Stimulated activated CD8-positive, alpha-beta memory T cell treated with anti-CD3 and anti-CD28 coated beads, Interleukin-15, amount 100 ng/mL, for 24 hours (primary cell): ENCODE measurements at places on chromosomes 7 and 10.

DNA sequence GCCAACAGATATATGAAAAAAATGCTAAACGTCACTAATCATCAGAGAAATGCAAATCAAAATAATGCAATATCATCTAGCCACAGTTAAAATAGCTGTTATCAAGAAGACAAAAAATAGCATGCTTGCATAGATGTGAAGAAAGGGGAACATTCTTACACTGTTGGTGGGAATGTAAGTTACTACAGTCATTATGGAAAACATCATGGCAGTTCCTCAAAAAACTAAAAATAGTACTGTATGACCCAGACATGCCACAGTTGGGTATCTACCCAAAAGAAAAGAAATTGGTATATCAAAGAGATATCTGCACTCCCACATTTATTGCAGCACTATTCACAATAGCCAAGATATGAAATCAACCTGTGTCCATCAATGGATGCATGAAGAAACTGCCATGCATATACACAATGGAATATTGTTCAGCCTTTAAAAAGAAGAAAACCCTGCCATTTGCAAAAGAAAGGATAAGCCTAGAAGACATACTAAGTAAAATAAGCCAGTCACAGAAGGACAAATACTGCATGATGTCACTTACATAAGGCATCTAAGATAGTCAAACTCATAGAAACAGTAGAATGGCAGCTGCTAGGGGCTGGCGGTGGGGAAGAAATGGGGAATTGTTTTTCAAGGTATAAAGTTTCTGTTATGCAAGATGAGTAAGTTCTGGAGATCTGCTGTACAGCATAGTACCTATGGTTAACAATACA, 107.0 kb downstream of the PTPN20 start:
- DNase-seq = no peak

DNA sequence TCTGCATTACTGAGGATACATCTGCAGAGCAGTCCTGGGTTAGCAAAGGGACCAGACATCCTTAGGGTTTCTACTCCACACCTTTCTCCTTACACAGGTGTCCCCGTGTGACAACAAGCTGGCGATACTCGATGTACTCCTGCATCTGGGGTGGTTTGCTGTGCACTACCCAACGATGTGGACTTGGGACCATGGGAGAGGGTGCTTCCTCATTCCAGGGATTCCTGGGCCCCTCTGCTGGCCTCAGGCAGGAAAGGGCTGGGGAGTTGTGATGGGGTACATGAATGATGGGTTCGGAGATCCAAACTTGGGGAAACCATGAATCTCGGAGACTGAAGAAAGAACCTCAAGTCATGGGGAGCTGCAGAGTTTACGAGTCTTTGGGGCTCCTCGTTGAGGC, 179.6 kb upstream of the GALNT17 start:
- DNase-seq = no peak

GRCh38 chr10:65265451-65265954, 1660.3 kb upstream of the LRRTM3 start:
- DNase-seq = no peak

DNA sequence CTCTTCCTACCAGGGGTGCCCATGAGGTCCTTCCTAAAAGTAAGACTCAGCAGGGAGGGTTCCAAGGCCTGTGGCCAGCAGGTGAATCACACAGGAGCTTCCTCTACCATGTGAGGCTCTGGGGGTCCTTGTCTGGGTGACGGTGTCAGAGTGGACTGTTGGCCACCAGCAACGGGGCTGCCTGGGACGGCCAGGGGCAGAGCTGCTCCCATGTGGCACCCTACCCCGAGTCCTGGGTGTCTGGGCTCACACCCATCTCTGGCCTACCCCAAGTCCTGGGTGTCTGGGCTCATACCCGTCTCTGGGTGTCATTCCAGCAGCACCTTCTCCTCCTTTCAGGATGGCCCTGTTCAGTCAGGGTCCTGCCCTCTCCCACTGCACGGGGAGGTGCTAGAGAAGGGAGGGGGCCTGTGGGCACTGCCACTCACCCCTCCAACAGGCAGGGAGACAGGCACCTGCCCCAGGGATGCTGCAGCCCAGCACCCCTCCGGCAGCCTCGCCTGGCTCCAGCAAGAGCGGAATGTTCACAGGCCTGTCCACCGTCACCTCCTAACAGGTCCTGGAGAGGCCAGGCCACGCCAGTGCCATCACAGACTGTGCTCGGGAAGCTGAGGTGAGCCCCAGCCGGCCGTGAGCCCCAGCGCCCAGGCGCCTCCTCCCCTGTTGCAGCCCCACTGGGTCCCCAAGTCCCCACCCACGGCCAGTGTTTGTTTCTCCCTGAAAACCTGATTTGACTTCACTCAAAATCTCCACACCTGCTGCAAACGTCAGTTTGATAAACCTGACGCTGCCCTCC, 143.7 kb downstream of the PTPRN2 start:
- no peak for DNase-seq

- DNase-seq = no peak
Observed at GRCh38 chr10:49331431-49331830, 32.5 kb downstream of the C10orf71 start.

DNA sequence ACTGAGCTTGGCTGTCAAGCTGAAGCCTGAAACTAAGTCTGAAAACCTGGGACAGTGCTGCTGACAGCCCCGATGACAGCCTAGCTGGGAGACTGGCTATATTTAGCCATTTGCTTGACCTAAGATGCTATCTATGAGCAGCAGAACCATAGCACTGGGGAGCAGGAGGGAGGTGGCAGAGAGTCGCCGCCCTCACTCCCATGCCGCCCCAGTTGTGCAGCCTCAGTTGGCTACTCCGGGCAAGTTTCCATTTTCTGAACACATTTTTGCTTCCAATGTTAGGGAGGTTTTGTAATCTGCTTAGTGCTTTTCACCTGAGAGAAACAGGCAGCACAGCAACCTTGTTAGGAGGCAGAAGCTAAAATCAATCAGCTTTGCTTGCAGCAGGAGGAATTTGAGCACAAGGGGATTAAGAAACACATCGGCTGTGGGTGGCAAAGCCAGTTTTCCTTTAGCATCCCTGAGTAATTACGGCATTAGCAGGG, 20.4 kb upstream of the C10orf71 start:
- no peak for DNase-seq

- no peak for DNase-seq
Observed at GRCh38 chr7:133331861-133332260, 79.0 kb downstream of the EXOC4 start.

DNA sequence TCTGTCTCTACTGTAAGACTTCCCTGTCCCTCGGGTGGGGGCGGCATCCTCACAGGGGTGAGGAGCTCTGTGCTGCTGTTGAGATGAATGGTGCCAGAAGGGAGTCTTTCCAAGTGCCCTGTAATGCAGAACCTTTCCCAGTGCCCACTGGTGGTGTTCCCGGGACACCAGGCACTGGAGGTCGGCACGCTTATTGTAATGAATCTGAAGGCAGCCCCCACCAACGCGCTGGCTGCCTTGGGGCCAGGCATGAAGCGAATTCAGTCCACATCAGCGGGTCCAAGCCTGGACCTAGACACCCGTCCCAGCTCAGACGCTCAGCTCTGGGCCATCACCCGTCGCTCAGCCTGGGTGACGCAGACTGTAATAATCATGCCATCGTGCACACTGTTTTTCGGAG, 592.9 kb downstream of the DNAJB6 start:
- no peak for DNase-seq

DNA sequence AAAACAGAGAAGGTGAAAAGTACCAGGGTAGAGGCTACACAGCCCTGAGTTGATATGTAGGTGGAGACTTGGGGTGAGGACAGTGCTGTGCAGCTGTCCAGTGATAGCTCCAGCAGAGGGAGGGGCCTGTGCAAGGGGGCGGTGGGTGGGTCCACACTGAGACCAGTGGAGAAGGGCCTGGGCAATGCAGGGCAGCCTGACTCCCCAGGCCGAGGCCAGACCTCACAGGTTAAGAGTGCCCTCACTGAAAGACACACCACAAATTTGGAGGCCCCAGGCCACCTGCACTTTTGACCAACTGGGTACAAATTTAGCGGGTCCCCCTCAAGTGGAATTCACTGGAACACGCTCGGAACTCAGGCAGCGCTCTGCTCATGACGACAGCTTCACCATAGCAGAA, 6.7 kb upstream of the RASGEF1A start:
- DNase-seq = no peak

- no peak for DNase-seq
Observed at GRCh38 chr10:97229322-97230015, 43.7 kb upstream of the SLIT1 start.

GRCh38 chr10:64159910-64160872, 639.0 kb downstream of the REEP3 start:
- no peak for DNase-seq

GRCh38 chr7:52184006-52184703, 851.3 kb upstream of the POM121L12 start:
- DNase-seq = no peak

DNA sequence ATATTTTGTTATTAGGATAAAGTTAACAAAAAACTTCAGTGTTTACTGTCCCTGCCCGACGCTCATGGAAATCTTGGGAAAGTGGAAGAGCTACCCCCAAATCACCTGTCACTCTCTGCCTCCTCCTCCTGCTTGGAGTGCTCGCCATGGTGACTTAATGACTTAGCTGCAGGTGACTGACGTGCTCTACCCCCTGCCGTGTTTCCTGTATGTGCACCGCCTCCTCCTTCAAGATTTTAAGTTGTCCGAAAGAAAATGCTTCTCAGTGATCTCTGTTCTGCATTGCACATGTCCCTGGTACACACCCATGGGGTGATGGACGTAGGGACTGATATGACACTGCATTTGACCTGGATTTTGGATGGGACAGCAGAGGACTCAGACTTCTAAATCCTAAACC, 338.8 kb upstream of the SHH start:
- no peak for DNase-seq

DNA sequence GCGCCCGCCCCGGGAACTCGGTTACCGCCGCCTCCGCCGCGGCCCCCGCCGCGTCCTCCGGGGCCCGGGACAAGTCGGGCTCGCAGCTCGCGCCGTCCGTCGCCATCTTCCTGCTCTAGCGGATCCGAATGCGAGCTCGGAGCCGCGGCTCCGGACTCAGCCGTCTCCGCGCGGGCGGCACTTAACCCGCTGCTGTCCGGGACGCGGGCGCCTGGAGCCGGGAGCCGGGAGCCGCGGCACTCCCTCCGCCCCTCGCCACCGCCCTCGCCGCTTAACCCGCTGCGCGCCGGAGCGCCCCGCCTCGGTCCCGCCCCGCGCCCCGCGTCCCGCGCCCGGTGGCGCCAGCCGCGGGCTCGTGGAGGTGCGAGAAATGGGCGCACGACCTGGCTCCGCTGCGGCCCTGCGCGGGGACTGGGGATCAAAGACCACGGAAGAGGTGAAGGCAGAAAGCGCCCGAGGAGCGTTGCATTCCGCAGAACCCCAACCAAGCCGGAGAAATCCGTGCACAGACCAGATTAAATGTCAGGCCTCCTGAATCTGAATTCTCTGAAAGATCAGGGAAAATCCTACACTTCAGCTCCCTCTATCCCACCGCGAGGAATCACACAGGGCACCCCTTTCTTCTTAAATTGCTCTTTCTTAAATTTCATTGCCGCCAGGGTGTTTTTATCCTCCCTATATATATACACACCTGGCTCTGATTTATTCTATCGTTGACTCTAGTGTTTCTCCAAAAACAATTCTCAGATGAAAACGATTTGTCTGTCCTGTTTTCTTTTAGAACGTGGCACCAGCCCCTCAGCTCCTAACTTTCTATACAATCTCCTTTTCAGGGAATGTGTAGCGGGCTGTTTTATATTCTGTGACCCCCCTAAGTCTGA, at the start of gene CTTNBP2:
Gene CTTNBP2 (minus strand): TSS at position 132 of the 881 bp plus-strand sequence. CDS start 26 bp downstream, at position 106.
- DNase-seq = no peak

DNA sequence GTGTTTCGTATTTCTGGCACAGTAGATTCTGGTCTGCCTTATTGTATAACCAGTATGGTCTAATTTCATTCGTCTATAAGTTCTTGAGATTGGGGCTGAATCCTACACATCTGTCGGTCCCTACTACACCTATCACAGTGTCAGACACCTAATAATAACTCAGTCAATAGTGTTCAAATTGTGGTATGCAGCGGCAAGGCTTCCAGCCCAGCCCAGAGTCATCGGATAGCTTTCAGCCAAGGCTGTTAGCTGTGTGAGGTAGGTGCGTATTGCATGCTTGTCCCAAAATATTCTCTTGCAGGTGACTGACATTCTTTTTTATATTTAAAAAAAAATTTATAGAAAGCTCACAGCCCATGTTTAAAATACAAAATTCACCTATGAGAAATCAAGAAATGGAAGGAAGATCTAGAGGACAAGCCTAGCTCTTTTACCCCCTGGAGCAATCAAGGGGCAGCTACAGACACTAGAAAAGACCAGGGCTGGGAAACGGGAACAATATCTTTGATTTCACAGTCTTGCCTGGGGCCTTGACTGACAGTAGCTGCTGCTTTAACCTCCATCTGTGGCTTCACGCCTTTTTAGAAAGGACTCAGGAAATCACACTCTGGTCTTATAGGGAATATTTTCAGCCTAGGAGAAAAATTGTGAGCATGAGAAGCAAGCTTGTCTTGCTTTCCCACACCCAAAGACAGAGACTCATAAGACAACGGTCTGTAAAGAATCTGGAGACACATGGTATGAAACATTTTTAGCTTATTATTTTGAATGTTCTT, 9.5 kb upstream of the ASB4 start:
- no peak for DNase-seq

DNA sequence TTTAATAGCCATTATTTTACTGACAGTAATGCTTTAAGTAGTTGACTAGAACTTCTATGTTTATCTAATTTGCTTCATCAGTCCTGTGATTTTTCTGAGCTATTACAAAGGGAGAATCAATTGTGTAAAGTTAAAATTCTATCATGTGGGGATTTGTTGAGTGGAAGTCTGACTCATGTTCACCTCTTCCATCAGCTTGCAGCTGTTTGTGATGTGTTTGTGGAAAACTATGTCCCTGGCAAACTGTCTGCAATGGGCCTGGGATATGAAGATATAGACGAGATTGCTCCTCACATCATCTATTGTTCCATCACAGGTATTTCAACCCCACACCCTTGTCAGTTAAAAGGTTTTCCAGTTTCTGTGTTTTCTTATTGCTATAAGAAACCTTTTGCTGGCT, 59.9 kb downstream of the SUGCT start:
- no peak for DNase-seq

DNA sequence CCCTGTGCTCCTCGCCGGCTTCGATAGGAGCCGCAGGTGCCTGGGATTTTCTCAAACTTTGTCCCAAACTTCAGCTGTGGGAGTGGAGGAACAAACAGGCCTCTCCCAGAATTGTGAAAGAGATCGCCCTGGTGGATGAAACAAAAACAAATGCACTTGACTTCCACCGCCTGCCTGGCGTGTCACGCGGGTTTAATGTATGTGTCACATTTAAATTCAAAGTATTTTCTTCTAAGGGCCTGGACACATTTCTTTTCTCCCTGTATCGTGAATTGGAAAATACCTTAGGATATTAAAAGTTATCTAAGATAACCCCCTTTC, 694 bp upstream of the WASL start:
- DNase-seq = no peak

GRCh38 chr10:96082748-96083147, 39.4 kb downstream of the CCNJ start:
- DNase-seq = no peak

DNA sequence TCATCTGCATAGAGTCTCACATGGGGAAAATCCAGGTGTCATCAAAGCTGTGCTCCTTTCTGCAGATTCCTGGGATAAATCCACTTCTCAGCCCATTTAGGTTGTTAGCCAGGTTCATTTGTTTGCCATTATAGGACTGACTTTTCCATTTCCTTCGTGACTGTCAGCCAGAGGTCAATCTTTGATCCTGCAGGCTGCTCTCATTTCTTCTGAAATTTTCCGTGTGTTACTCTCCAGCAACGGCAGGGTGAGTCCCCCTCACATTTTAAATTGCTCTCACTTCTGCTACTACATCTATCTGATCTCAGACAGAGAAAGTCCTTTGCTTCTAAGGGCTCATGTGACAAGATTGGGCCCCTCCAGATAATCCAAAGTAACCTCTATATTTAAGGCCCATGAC, 150.7 kb upstream of the BET1 start:
- no peak for DNase-seq

GRCh38 chr7:3399858-3400257, 98.8 kb downstream of the SDK1 start:
- no peak for DNase-seq
